ENCODE measurements at places on chromosomes 6 and 20. TPM values are rescaled to one million over a fixed set of nuclear protein-coding genes. Genes with fewer than 3 reads are reported as not detected.

Gene CHRNA4
- not detected for total RNA-seq

Gene POM121L2
- total RNA-seq: not detected

Gene SSTR4
- total RNA-seq: not detected

Gene CTAGE9
- total RNA-seq: not detected
